Heart left ventricle (tissue), 16 donors: ENCODE measurements at places on chromosomes 7 and 10. TPM values are rescaled to one million over a fixed set of nuclear protein-coding genes. Genes with fewer than 3 reads are reported as not detected.

DNA sequence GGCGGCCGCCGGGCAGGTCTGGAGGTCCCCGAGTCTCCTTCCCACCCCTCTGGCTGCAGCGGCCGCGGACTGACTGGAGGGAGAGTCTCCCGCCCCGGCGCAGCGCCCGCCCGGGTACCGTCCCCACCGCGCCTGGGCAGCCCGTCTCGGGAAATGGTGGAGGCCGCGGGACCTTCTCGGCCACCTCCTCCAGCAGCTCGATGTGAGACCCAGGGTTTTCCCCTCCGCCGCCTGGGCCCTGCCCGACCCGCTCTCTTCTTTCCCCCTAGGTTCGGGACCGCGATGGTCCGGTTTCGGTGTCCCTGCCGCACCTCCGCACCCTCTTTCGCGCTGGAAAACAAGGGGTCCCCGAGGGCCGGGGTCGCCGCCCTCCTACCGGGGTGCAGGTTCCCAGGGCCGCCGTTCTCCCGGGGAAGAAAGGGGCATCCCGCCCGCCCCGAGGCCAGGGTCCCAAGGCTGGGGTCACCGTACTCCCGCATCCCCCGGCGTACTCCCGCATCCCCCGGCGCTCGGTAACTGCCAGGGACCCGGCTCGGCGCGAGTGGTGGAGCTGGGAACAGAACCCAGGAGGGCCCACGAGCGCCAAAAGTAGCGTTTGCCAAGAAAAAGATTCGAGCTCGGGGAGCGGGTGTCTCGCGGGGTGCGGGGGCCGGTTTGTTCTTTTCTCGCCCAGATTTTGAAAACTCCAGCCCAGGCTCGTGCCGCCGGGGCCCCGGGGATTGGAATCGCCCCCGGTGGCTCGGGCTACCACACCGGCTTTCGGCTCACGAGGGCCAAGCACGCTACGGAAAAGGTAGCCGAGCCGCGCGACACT, 3.4 kb downstream of the TNRC18 start:
- H3K27ac ChIP-seq = peak overlapping the region; percentile 100
- H3K27me3 ChIP-seq = no peaks in the 10 kb centered on the region
- peak overlapping the region; percentile 87 for H3K4me3 ChIP-seq
- DNase-seq = peak; percentile 35
- no peaks in the 10 kb centered on the region for H3K36me3 ChIP-seq

DNA sequence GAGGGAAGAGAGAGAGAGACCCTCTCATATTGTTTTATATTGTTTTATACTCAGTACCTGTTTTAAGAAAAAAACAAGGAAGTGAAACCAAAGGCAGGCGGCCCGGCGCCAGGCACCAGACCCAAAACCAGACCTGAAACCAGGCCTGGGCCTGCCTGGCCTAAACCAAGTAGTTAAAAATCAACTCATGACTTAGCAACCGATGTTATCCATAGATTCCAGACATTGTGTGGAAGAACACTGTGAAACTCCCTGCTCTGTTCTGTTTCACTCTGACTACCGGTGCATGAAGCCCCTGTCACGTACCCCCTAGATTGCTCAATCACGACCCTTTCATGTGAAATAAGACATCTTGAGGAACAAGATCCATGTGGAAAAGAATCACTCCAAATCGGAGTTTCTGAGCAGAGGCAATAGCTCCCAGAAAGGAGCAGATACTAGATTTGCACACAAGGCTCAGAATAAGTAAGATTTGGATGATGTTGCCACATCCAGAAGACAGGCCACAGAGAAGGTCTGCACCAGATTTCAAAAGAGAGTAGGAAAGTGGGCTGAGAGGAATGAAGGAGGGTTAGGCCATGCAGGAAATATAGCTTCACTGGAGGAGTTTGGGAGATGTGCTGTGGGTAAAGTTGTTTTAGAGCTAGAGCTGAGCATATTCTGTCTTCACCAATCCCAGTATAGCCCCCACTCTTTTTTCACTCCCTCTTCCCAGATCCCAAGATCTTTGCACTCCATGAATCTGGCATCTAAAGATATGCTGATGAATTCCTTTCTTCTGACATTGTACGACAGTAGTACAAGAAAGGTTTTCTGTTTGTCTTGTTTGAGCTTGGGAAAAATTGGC, 8.8 kb upstream of the ZNF248 start:
- no peaks in the 10 kb centered on the region for H3K27me3 ChIP-seq
- H3K27ac ChIP-seq = no peak overlapping the region
- H3K4me3 ChIP-seq = no peak overlapping the region
- DNase-seq = no peak

- H3K36me3 ChIP-seq = no peaks in the 10 kb centered on the region
- no peak overlapping the region for H3K27ac ChIP-seq
- H3K27me3 ChIP-seq = no peaks in the 10 kb centered on the region
These were observed 95.3 kb downstream of the DGKI start for GRCh38 chr7:137751361-137752009.

DNA sequence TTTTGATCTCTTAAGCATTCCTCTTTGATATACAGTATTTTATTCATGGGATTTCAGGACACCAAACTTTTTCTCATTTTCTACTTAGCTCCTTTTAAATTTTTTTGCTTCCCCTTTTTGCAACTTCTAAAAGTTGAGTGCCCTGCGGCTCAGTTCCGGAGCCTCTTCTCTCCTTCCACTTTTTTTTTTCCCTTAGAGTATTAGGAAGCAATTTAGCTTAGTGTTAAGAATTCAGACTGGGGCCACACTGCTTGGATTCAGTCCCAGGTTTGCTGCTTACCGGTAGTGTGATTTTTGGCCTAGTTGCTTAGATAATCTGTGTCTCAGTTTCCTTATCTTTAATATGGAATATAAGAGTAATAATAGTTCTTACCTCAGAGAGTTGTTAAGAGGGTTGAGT, 3.4 kb downstream of the STAM start:
- peak; percentile 30 for DNase-seq
- peaks cover 16% of the 10 kb centered on the region for H3K4me1 ChIP-seq
- H3K36me3 ChIP-seq = no peaks in the 10 kb centered on the region

DNA sequence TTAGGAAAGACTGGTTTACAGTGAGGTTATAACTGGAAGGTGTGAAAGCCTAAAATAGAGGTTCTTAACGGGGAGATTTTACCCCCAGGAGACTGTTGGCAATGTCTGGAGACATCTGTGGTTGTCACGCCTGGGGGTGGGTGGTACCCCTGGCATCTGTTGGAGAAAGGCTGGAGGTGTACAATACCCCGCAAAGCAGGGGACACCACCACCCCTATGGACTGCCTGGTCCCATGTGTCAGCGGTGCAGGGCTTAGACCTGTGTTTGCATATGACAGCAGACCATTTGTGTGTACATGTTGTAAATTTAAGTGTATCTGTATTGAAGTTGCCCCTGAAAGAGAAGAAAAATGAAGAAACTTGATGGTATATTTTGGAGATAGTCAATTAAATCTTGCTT, 9.8 kb downstream of the LRRC27 start:
- no peak overlapping the region for H3K27ac ChIP-seq
- no peaks in the 10 kb centered on the region for H3K4me1 ChIP-seq
- H3K36me3 ChIP-seq = peaks cover 22% of the 10 kb centered on the region
- H3K4me3 ChIP-seq = no peak overlapping the region
- no peaks in the 10 kb centered on the region for H3K27me3 ChIP-seq

DNA sequence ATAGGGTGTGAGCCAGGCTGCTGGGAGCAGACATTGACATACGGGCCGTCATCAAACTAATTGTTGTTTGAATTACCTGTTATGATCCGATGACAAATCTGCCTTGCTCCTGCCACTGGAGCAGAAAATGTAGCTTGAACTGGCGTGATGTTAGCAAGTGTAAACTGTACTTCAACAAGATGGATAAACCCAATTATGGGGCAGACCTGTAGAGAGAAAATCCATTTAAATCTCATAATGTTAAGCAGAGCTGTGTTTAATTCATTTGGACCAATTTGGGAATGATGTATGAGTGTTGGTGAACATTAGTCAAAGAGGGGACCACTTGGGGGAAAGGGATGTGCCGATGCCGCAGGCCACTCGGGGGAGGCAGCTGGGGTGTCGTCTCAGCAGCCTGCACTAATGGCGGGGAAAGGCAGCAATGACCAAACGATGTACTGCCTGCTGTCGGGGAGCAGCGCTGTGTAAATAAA, 27.4 kb downstream of the TCF7L2 start:
- H3K27me3 ChIP-seq = no peaks in the 10 kb centered on the region
- H3K36me3 ChIP-seq = peaks cover 12% of the 10 kb centered on the region
- H3K27ac ChIP-seq = no peak overlapping the region
- DNase-seq = no peak
- no peak overlapping the region for H3K4me3 ChIP-seq

GRCh38 chr10:22693371-22693784, 21.0 kb downstream of the PIP4K2A start:
- no peaks in the 10 kb centered on the region for H3K36me3 ChIP-seq
- no peak overlapping the region for H3K27ac ChIP-seq
- DNase-seq = peak; percentile 35
- H3K4me3 ChIP-seq = no peak overlapping the region

DNA sequence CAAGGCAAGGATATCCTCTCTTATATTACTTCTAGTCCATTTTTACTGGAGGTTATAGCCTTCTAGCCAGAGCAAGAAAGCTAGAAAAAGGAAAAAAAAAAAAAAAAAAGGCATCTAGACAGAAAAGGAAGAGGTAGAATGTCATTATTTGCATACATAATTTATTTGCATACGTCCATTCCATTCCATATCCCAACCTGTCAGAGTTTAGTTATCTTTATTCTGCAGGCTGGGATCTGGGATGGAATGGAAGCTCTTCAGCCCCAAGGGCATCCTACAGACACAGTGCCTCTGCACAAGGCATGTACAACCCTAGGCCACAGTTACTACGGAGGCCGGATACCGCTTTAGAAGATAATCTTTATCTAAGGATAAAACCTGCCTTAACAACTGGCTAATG, 9.6 kb downstream of the CH25H start:
- H3K4me1 ChIP-seq = no peaks in the 10 kb centered on the region
- no peak overlapping the region for H3K27ac ChIP-seq
- H3K4me3 ChIP-seq = no peak overlapping the region
- no peaks in the 10 kb centered on the region for H3K36me3 ChIP-seq
- H3K27me3 ChIP-seq = no peaks in the 10 kb centered on the region

DNA sequence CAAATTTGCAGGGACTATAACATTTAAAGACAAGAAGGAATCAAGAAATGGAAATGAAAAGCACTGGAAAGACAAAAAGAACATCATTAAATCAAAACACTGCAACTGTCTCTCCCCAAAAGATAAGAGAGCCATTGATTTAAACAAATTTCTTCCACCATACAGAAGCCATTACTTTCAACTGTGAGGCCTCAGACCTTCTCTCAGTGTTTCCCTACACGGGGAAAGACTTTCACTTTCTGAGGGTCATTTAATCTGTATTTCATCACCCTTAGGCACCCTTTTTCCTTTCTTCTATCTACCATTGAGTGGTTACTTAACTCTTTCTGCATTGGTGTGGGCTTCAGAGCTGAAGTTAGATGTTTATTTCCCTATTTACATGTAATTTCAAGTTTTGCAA, 47.5 kb downstream of the CCDC172 start:
- no peaks in the 10 kb centered on the region for H3K4me1 ChIP-seq
- no peak overlapping the region for H3K27ac ChIP-seq
- DNase-seq = no peak
- H3K36me3 ChIP-seq = no peaks in the 10 kb centered on the region

GRCh38 chr10:88232029-88232895, 350.9 kb downstream of the RNLS start:
- DNase-seq = peak; percentile 93
- H3K27me3 ChIP-seq = no peaks in the 10 kb centered on the region
- peak overlapping the region; percentile 24 for H3K27ac ChIP-seq
- no peaks in the 10 kb centered on the region for H3K36me3 ChIP-seq
- no peak overlapping the region for H3K4me3 ChIP-seq

The SYT15 gene
- total RNA-seq = 2.9 TPM

The KIN gene
- 3.9 TPM for total RNA-seq

The TUBAL3 gene
- 0.61 TPM for total RNA-seq

DNA sequence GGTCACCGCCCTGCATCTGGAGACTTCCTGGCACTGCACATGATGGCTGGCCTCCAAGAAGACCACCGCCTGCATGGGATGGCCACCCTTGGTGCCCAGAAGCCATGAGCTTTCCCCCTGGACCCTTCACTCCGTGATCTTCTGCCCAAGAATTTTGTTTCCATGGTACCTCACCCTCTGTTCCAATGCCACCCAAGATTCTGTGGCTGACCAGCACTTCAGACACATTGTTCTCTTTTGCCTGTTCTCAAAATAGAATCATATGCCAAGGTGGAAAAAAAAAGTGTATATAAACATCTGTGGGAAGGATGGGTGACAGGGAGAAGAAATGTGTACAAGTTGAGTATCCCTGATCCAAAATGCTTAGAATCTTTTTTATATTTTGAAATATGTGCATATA, 12.1 kb downstream of the HTR7 start:
- H3K4me1 ChIP-seq = no peaks in the 10 kb centered on the region
- H3K4me3 ChIP-seq = no peak overlapping the region
- DNase-seq = no peak
- no peaks in the 10 kb centered on the region for H3K36me3 ChIP-seq

The ZNF32 gene
- total RNA-seq = 42.4 TPM

GRCh38 chr7:43799605-43800004, 41.1 kb downstream of the BLVRA start:
- H3K4me1 ChIP-seq = no peaks in the 10 kb centered on the region
- H3K27me3 ChIP-seq = no peaks in the 10 kb centered on the region
- no peak overlapping the region for H3K4me3 ChIP-seq
- H3K36me3 ChIP-seq = peaks cover 55% of the 10 kb centered on the region

GRCh38 chr7:47153576-47153975, 428.3 kb downstream of the TNS3 start:
- H3K4me3 ChIP-seq = no peak overlapping the region
- no peak for DNase-seq
- no peaks in the 10 kb centered on the region for H3K27me3 ChIP-seq
- H3K36me3 ChIP-seq = no peaks in the 10 kb centered on the region
- H3K27ac ChIP-seq = no peak overlapping the region

The FXYD4 gene
- not detected for total RNA-seq

- DNase-seq = peak; percentile 79
- H3K4me1 ChIP-seq = peaks cover 76% of the 10 kb centered on the region
- peaks cover 16% of the 10 kb centered on the region for H3K36me3 ChIP-seq
- H3K27me3 ChIP-seq = no peaks in the 10 kb centered on the region
- peak overlapping the region; percentile 26 for H3K4me3 ChIP-seq
These were observed 82.1 kb downstream of the ZRANB1 start for GRCh38 chr10:125023862-125024496.

- no peaks in the 10 kb centered on the region for H3K36me3 ChIP-seq
- H3K4me1 ChIP-seq = no peaks in the 10 kb centered on the region
- no peak overlapping the region for H3K4me3 ChIP-seq
- no peaks in the 10 kb centered on the region for H3K27me3 ChIP-seq
These were observed 66.3 kb upstream of the IL6 start for GRCh38 chr7:22660732-22661131.
